Testis (tissue), 5 donors: ENCODE measurements at places on chromosomes 13 and 19. TPM values are rescaled to one million over a fixed set of nuclear protein-coding genes. Genes with fewer than 3 reads are reported as not detected.

GRCh38 chr13:36431204-36432105, 840 bp upstream of the CCNA1 start:
- no peak for DNase-seq

DNA sequence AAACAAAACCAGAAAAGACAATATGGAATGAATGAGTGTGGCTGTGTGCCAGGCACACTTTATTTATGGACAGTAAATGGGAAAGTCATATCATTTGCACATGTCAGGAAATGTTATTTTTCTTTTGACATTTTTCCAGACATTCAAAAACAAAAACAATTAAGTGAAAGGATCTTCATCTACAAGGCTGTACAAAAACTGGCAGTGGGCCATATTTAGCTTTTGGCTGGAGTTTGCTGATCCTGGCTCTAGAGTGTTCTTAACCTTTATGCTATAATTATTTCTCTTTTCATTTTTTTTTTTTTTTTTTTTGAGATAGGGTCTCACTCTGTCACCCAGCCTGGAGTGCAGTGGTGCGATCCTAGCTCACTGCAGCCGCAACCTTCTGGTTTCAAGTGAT, 6.5 kb upstream of the TNFSF9 start:
- no peak for DNase-seq

DNA sequence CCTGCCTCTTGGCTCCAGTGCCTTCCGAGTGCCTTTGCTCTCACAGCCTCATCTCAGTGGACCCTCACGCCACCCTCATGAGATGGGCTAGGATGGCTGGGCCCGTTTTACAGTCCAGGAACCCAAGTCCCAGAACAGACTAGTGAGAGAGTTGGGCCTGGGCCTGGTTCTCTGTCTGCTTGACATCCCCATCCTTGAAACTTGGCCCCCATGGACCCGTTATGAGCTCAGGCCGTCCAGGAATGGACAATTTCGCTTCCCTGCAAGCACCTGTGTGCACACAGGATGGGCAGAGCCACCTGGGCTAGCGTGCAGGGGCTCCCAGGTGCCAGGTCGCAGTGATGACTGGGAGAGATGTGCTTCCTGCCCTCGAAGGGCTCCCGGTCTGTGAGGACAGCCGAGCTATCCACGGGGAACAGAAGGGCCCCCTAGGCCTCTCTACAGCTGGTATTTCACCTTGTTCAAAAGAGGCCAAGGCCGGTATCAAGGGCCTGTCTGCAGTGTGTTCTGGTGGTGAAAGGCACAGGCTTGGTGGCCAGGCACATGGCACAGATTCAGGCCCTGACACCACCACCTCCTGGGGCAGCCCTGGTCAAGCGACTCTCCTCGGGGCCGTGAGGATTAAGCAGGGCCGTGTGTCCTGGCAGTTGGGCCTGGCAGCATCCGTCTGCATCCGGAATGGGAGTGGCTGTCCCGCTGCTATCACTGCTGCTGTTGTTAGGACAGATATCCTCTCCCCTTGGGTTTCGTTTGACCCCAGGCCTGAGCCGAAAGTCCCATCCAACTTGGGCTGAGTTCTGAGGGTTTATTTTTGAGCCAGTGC, 38.9 kb downstream of the CAPN12 start:
- no peak for DNase-seq

GRCh38 chr13:34155931-34156607, 338.1 kb downstream of the RFC3 start:
- DNase-seq: no peak

DNA sequence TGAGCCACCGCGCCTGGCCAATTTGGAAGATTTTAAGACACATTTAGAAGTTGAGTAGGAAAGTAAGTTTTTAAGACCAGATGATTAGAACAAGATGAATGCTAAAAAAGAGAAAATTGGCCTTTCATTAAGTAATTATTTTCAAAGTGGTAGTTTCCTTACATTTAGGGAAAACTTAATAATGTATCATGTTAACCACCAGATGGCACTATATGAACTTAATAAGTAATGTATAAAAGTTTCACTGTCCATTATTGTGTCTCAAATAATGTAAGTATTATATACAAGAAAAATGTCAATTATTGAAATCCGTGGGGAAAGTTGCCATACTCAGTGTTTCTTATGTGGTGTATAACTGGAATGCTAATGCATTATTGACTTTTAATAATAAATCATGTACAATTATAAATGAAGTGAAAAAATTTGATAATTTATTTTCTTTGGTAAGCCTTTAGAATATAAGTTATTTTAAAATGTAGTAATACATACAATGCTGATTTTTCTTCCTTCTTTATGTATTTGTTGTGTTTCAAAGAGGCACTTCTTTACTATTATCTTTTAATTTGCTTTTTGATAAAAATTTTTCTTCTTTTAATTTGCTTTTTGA, 29.2 kb downstream of the COG6 start:
- no peak for DNase-seq

DNA sequence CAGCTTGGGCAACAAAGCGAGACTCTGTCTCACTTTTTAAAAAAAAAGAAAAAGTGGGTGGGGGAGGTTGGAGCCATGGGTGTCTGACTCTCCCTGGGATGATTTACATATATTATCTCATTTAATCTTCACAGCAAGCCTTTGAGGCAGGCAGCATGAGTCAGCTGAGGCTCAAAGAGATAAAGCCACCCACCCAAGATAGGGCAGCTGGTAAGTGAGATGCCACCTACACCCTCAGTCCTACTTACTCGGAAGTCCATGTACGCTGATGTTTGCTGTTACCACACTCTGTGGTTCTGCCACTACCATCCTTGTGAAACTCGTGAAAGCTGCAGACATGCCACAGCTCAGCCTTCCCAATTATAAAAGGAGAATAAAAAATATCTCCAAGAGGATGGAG, 142.0 kb upstream of the TSHZ3 start:
- DNase-seq: no peak

GRCh38 chr13:40102854-40103253, 447.4 kb downstream of the COG6 start:
- no peak for DNase-seq

GRCh38 chr19:30431591-30431990, 59.4 kb downstream of the ZNF536 start:
- DNase-seq: no peak

DNA sequence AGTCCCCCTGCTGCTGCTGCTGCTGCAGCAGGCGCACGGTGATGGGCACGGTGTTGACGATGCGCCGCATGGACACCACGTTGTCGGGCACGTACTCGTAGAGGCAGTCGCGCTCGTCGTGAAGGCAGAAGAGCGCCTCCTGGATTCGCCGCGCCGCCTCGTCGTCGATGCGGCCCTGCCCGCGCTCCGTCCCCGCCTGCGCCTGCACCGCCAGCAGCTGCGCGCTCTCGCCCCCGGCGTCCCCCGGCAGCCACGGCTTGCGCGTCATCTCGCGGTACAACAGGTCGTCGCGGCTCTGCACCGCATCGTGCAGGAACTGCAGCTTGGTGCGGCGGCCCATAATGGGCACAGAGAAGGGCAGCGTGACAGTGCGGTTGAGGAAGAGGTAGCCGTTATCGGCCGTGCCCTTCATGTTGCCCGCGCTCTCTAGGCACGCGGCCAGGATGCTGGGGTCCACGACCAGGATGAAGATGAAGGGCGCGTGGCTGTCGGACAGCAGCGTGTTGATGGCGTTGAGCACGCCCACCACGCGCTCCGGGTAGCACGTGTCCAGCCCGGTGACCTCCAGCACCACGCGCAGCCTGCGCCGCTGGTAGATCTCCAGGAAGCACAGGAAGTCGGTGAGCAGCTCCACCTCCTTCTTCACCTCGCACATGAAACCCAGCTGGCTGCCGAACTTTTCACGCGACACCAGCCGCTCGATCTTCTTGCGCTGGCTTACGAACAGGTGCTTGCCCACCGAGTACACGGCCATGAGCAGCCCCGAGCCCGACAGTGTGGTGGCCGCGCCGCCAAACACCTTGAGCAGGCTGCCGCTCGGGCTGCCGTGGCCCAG, 8.1 kb downstream of the NKPD1 start:
- peak; percentile 72 for DNase-seq

- DNase-seq: no peak
These were observed 499.5 kb upstream of the SLITRK6 start for GRCh38 chr13:86298725-86299124.

The ABHD13 gene
- total RNA-seq: 6.5 TPM
